Jurkat, Clone E6-1 (cell line): ENCODE measurements at places on chromosomes 2 and 18.

- DNase-seq: no peak
Measured at GRCh38 chr18:49169037-49169521, 218.3 kb upstream of the SMAD7 start.

- no peak for DNase-seq
Measured at GRCh38 chr2:66661253-66662173, 226.6 kb downstream of the MEIS1 start.

- no peak for DNase-seq
Measured at GRCh38 chr2:122683018-122683417, 927.6 kb downstream of the TSN start.

DNA sequence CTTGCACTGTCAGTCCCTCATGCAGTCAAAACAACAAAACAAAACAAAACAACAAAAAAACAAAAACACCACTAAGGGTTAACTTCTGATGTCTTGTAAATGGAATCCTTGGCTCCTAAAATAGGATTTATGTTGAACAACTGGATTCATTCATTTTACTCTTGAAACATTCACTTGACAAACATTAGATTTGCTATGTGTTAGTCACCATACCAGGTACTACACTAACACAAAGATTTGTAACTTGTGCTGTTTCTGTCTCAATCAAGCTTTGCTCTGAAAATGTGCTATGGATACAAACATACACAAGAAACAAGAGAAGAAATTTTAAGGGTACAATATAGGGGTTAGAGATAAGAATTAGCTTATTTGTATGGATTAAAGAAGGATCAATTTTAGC is 812.8 kb downstream of the LRP1B start:
- DNase-seq: no peak

- no peak for DNase-seq
Measured at GRCh38 chr2:231182513-231182899, 15.9 kb upstream of the ARMC9 start.

GRCh38 chr18:961644-962355 is 57.1 kb downstream of the ADCYAP1 start:
- peak; percentile 87 for DNase-seq

GRCh38 chr2:53751728-53752127 is 15.9 kb upstream of the CHAC2 start:
- no peak for DNase-seq

GRCh38 chr18:54710900-54711281 is 117.4 kb upstream of the RAB27B start:
- DNase-seq: no peak
